Large intestine (tissue), 12 donors: ENCODE measurements at places on chromosomes 1 and 21.

- no peak overlapping the region for H3K27ac ChIP-seq
- no peaks in the 10 kb centered on the region for H3K27me3 ChIP-seq
- H3K4me3 ChIP-seq: no peak overlapping the region
- no peak for DNase-seq
These were observed 42.5 kb upstream of the SYT2 start for GRCh38 chr1:202752774-202753173.

GRCh38 chr1:228272831-228273571 is 65.2 kb downstream of the OBSCN start:
- H3K27me3 ChIP-seq: no peaks in the 10 kb centered on the region
- DNase-seq: no peak
- peaks cover 8% of the 10 kb centered on the region for H3K36me3 ChIP-seq

GRCh38 chr1:114745291-114745690 is 12.5 kb downstream of the CSDE1 start:
- H3K4me3 ChIP-seq: no peak overlapping the region
- no peak overlapping the region for H3K27ac ChIP-seq
- no peaks in the 10 kb centered on the region for H3K27me3 ChIP-seq
- H3K36me3 ChIP-seq: peaks cover 62% of the 10 kb centered on the region
- DNase-seq: no peak
- no peaks in the 10 kb centered on the region for H3K4me1 ChIP-seq

GRCh38 chr21:27001526-27001925 is 34.6 kb upstream of the ADAMTS5 start:
- H3K27ac ChIP-seq: no peak overlapping the region
- no peaks in the 10 kb centered on the region for H3K36me3 ChIP-seq
- H3K27me3 ChIP-seq: no peaks in the 10 kb centered on the region
- no peak for DNase-seq
